ENCODE measurements at places on chromosomes 6 and 20. TPM values are rescaled to one million over a fixed set of nuclear protein-coding genes. Genes with fewer than 3 reads are reported as not detected.

Gene FKBP1C
- 0.28 TPM for total RNA-seq

Gene BFSP1
- 7.4 TPM for total RNA-seq

Gene KIF25
- 0.39 TPM for total RNA-seq

Gene SLC35D3
- total RNA-seq = not detected

Gene RIMS1
- 0.50 TPM for total RNA-seq

Gene TMC2
- total RNA-seq = not detected

Gene HLA-DQA1
- not detected for total RNA-seq

Gene SLC35F1
- 8.3 TPM for total RNA-seq

Gene SYCP2
- 0.37 TPM for total RNA-seq

Gene NR2E1
- not detected for total RNA-seq

Gene CEP162
- 12.1 TPM for total RNA-seq

Gene FABP7
- 1.2 TPM for total RNA-seq

Gene MRPS18A
- total RNA-seq = 64.6 TPM

Gene SOBP
- 3.3 TPM for total RNA-seq

Gene FAXC
- 7.8 TPM for total RNA-seq

Gene SERPINB1
- total RNA-seq = 1.9 TPM

Gene EPPIN
- not detected for total RNA-seq

Gene C6orf58
- total RNA-seq = 0.64 TPM

Gene C6orf52
- total RNA-seq = 0.69 TPM

Gene FHL5
- not detected for total RNA-seq

Gene SLC22A16
- total RNA-seq = not detected

Gene ARFGEF3
- 0.61 TPM for total RNA-seq

Gene HLA-DRB5
- total RNA-seq = not detected

Gene BMP5
- 0.49 TPM for total RNA-seq

Gene OR2H2
- not detected for total RNA-seq

Gene BMP7
- total RNA-seq = 7.5 TPM

Gene HLA-G
- total RNA-seq = not detected

Gene FILIP1
- total RNA-seq = 0.24 TPM

Gene SULF2
- total RNA-seq = 0.69 TPM

Gene CTSZ
- total RNA-seq = 1.2 TPM

Gene TUBE1
- total RNA-seq = 24.4 TPM

Gene NOTCH4
- total RNA-seq = 2.8 TPM

Data from A673 (cell line).